Mammary epithelial cell (primary cell): ENCODE measurements at places on chromosomes 4 and X. TPM values are rescaled to one million over a fixed set of nuclear protein-coding genes. Genes with fewer than 3 reads are reported as not detected.

Gene CFP
- 0.28 and 0.78 TPM in 2 replicates for total RNA-seq

Gene MAGEA12
- total RNA-seq, result not detected in 2 replicates

Gene WFS1
- 13.3 TPM for total RNA-seq

Gene GAGE13
- total RNA-seq, result not detected in 2 replicates

Gene CSAG3
- total RNA-seq, result not detected in 2 replicates

Gene ASB5
- not detected for total RNA-seq

Gene NDST3
- not detected in 2 replicates for total RNA-seq

Gene CT45A10
- total RNA-seq, result not detected

Gene TECRL
- not detected for total RNA-seq

Gene IQSEC2
- total RNA-seq, result 12.0 TPM

Gene ZNF630
- 1.2 and 2.1 TPM in 2 replicates for total RNA-seq

Gene NKX3-2
- 0.17 TPM for total RNA-seq

Gene DDX53
- not detected for total RNA-seq

Gene POU3F4
- not detected for total RNA-seq

Gene NEUROG2
- total RNA-seq, result not detected in 2 replicates
